ENCODE measurements at places on chromosomes 3 and 15.

DNA sequence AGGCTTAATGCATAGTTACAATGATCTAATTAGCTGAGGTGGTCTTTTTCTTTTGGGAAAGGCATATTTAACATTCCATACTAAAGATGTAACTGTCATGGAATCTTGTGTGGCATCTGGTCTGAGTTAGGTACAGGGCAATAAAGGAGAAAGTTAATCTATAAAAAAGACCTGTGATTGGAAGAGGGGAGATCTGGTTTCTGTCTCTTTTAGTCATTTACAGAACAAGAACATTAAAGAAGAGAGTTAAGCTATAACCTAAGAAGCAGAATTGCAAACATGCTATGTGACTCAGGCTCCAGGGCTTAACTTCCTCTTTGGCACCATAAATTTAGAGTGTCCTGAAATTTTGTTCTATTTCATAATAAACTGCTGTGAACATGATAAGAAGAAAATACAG lies 47.2 kb upstream of the MME start:
- DNase-seq, result no peak

- DNase-seq, result peak; percentile 40
Observed at GRCh38 chr3:121835465-121835801, 424 bp downstream of the EAF2 start.

GRCh38 chr3:46266598-46266997 lies 24.3 kb downstream of the CCR3 start:
- no peak for DNase-seq

GRCh38 chr3:121649645-121650044 lies 11.1 kb downstream of the HCLS1 start:
- peak; percentile 19 for DNase-seq

DNA sequence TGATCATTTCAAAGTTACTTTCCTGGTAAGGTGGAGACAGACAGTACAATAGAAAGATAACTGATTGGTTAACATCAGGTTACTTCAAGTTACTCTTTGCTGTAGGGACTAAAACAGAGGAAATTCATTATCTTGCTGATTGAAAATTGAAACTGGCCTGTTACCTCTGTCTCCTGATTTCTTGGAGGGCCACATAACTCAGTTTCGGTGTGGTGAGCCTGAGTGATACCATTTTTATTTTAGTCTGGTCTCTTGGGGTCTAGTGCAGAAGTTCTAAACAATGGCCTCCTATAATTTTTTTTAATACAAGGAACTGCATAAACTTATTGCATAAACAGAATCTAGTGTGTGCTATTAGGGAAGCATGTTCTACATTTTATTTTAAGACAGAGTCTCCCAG lies 1.2 kb upstream of the ICE2 start:
- DNase-seq, result peak; percentile 31

DNA sequence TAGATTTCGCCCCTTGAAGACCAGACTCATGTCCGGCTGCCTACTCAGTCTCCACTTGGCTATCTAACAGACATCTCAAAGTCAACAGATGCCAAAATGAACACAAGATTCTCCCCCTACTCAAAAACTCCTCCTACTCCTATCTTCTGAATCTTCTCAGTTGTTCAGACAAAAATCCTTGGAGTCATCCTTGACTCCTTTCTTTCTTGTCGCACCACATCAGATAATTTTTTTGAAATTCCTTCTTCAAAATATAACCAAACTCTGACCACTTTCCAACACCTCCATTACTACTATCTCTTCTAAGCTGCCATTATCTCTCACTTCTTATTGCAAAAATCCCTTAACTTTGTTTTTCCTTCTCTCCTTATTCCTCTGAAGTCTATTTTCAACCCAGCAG lies 141.9 kb upstream of the SLC7A14 start:
- DNase-seq, result no peak

GRCh38 chr3:17979911-17980310 lies 237.5 kb upstream of the TBC1D5 start:
- DNase-seq, result no peak

DNA sequence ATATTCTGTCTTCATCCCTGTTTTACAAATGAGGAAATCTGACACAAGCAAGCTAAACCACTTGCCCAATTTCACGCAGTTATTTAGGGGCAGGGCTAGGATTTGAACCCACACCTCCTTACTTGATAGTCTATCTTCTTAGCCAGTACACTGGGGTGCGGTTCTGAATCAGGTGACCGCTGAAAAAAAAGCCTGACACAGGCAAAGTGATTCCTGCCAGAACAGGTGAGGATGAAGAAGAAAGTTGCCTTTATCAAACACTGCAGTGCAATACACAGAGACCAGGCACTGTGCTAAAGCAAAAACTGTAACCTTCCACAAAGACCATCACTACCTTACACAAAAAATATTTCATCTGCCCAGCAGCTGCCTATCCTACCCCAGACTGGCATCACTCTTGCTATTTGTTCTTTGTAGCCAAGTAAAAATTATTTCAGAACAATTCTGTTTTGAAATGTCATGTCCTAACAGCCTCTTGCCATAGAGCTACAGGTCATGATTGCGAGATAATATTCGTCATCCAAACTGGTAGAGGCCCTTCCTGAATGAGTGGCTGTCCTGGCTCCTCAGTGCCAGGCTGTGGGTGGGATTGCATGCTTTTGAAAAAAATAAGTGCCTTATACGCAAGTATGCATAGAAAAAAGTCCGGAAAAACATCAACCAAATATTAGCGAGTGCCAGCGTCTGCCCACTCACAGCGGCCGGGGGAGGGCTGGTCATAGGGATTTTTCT lies 142.3 kb upstream of the TPM1 start:
- no peak for DNase-seq

DNA sequence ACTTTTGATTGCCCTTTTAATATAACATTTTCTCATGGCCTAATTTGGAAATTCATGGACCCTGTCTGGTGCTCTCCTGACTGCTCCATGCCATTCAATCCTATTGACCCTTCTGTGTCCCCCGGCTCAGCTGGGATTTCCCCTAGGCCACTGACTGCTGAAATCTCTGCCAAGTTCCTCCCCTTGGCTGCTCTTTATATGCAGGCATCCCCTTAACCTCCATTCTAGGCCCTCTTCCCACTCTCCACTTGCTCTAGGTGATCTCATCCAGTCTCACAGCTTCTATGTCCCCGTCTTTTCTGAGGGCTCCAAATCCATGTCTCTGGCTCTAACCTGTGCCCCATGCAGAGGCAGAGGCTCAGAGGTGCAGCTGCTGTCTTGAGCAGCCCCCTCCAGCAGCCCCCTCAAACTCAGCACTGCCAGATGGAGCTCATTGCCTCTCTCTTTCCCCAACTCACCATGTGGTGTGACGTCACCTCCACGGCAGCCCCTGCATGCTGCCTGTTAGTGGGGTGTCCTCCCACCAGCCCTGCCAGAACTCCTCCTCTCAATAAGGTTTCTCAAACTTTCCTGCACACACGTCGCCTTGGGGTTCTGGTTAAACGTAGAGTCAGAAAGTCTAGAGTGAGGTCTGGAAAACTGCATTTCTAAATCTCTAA lies 6.6 kb downstream of the FSD2 start:
- no peak for DNase-seq

DNA sequence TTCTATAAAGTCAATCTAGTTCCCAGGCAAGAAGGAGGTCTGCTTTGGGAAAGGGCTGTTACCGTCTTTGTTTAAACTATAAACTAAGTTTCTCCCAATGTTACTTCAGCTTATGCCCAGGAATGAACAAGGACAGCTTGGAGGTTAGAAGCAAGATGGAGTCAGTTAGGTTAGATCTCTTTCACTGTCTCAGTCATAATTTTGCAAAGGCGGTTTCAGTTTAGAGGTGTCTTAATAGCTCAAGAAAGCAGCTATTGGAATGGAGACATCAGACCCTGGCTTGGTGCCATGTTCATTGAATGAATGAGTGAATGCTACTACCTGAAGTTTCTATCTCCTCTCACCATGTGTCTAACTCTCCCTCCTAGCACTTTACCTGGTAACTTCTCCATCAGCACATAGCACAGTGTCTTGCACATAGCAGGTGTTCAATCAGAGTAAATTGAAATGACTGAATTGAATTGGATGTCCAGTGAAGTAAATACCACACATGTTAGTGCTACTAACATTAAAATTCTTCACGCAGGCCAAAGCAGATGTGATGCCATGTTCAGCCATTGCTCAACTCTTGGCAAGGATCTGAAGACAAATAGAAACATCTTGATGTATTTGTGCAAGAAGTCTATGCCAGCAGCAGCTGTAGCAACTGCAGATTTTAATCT lies 28.2 kb downstream of the CLEC3B start:
- no peak for DNase-seq

- DNase-seq, result no peak
Observed at GRCh38 chr3:11602239-11602840, 41.4 kb downstream of the VGLL4 start.

- DNase-seq, result no peak
Observed at GRCh38 chr3:142243134-142243533, 17.7 kb upstream of the GK5 start.

GRCh38 chr3:152628496-152628895 lies 206.4 kb upstream of the P2RY1 start:
- DNase-seq, result no peak

DNA sequence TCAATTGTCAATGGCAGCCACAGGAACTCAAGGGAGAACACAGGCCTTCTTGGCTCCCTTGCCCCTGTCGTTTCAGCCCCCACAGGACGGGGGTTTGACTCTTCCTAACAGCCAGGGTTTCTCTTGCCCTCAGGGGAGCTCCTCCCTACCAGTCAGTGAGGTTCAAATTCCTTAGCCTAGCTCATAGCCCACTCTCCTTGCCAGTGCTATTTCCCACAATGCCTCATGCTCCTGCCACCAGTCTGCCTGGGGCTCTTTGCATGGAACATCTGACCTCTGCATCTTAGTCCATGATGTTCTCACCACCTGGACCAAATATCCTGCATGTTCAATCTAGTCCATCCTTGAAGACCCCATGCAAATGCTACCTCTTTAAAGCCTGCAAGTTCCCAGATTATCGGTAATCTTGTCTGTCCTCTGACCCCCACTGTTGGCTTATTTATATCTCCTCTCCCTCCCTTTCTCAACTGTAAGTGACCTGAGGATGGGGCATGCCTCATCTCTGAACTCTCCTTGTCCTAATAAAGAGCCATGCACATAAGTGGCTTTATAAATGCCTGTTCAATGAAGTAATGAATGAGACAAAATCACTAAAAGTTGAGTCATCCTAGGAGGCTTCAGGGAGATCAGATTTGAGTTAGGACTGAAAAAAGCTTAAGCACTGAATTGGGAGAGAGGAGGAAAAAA lies 78.0 kb downstream of the MYO1E start:
- no peak for DNase-seq

DNA sequence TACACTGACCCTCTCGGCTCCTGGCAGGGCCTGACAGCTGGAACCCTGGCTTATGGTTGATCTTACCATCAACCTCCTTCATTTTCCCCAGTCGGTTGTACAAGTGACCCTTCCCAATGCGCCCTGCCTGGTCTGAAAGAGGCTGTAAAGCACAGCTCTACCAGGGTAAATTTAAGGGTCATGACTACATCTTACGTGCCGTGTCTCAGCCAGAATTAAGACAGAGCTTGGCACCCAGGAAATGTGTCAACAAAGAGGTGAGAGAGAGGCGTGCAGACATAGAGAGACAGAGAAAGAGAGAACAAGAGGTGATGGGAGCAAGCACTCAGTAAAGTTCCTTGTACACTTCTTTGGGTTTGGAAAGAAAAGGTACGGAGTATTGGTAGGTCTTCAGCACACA lies 28.8 kb downstream of the HOMER2 start:
- DNase-seq, result no peak

- no peak for DNase-seq
Observed at GRCh38 chr3:99721633-99722007, 83.2 kb downstream of the COL8A1 start.

GRCh38 chr3:100928638-100929428 lies 64.4 kb downstream of the ABI3BP start:
- DNase-seq, result no peak

DNA sequence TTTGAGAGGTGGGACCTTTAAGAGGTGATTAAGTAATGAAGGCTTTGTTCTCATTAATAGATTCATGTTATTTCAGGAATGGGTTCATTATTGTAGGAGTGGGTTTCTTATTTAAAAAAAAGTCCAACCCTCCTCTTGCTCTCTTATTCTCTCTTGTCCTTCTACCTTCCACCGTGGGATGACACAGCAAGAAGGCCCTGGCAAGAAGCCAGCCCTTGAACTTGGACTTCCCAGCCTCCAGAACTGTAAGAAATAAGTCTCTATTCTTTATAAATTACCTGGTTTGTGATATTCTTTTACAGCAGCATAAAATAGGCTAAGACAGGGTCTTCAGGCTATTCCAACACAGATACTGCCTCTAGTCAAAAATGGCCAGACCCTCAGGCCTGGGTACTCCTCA lies 62.2 kb downstream of the MYLK start:
- no peak for DNase-seq

DNA sequence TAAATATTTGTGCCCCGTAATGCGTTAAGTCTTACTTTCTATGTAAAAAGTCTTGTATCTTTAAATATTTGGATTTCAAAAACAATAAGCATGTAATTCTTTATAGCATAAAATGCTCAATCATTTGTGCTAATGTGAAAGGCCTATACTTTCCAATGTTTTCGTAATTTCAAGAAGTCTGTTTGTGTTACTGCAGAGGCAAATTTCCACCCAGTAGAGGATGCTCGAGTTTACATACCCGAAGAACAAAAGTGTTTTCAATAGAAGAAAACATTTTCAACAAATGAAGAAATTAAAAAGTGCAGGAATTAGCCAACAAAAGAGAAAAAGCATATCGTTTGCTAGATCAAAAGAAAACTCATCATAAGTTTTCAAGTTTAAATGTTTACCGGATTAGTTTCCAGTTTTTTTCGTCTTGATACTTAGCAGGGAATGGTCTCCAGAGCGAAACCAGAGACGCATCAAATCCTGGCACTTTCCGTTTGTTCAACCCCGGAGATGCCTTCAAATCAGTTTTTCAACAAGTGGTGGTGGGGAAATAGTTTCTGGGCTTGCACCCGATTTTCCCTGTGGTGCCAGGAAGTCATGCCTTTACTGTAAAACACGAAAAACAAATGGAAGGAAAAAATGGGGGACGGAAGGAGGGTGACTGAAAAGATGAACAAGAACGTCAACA lies 1.0 kb downstream of the CGGBP1 start:
- DNase-seq, result no peak

GRCh38 chr3:180678231-180678630 lies 1.1 kb downstream of the CCDC39 start:
- no peak for DNase-seq

DNA sequence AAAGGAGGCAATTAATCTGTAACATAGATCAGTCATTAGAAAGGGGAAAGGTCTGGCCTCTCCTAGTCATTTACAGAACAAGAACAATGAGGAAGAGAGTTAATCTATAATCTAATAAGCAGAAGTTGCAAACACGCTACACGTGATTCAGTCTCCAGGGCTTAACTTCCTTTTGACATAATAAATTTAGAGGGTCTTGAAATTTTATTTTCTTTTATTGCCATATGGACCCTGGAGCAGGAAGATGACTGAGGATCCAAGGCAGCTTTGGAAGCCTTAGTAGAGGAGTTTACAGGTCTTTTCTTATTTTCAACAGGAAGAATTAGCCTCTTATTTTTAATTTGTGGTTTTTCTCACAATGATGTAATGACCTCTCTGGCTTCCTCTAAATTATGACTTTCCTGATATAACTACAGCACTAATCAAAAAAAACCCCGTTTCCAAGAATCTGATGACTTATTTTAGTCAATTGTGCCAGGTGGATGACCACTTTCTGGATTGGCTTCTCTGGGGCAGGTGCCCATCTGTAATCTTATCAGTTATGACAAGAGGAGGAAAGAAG lies 32.2 kb downstream of the ADGRG7 start:
- peak; percentile 37 for DNase-seq

- DNase-seq, result no peak
Observed at GRCh38 chr3:161219495-161219894, 1.6 kb upstream of the NMD3 start.

All from activated CD4-positive, alpha-beta T cell treated with anti-CD3 and anti-CD28 coated beads, Interleukin-2, Interleukin-6, amounts not matched to agents 100 ng/mL and 50 ng/mL, durations not matched to agents 16 hours and 8 hours (primary cell).